ENCODE measurements at places on chromosomes 5 and 9.

DNA sequence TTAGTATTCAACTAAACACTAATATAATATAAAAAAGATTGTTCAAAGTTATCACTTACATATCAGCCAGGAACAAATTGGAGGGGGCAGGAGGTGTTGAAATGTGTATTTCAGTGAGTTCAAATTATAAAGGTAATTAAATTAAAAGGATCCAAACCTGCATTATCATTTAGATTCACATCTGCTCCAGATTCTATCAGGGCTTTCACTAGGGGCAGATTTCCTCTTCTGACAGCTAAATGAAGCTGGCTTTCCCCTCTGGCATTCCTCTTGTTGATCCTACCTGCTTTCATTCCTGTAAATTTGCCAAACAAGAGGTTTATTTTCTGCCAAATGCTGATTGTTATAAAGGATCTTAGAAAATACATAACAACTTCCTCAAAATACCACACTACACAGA is 86.3 kb upstream of the GCNT4 start:
- no peak for DNase-seq

GRCh38 chr9:18268381-18268780 is 205.6 kb upstream of the ADAMTSL1 start:
- DNase-seq = no peak

- DNase-seq = no peak
Measured at GRCh38 chr9:36797471-36798220, 225.0 kb downstream of the MELK start.

DNA sequence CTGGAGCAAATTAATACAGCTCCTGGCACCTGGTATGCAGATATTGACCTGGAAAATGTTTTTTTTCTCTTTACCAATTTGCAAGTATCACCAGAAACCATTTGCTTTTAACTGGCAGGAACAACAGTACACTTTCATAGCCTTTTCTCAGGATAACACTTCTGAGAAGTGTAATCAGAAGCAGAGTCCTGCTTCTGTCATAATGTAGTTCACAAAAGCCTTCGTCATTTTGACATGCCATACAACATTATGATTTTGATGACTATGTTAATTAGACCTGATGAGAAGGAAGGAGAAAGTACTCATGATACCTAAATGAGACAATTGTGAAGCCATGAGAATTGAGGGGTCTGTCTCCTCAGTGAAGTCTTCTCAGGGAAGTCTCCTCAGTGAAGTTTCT is 41.1 kb upstream of the CARTPT start:
- DNase-seq = no peak
